ENCODE measurements at places on chromosomes 4 and X.
A peak's percentile ranks its signal among the peaks of the same experiment; 100 is the strongest.

GRCh38 chrX:32525234-32525633 lies 686.1 kb downstream of the DMD start:
- no peak for DNase-seq

DNA sequence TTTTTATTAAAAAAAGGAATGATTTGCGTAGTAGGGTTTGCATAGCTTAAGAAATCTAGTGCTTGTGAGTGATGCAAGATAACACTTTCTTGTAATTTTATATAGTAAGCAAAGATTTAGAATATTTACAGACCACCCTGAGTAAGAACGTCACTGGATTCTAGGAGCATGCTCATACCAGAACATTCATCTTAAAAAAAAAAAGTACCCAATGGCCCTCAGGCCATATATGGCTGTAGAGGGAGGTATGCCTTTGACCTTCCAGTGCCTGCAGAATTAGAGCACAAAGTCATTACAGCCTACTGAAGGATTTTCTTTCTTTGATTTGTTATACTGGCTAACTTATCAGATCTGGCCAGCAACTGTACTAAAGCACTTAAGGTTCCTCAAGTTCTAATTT lies 236.3 kb upstream of the GYPA start:
- DNase-seq: no peak

GRCh38 chr4:156538651-156539257 lies 432.8 kb downstream of the PDGFC start:
- DNase-seq: no peak

- no peak for DNase-seq
Observed at GRCh38 chr4:19936476-19936875, 315.2 kb upstream of the SLIT2 start.

GRCh38 chr4:33302321-33302720 lies 2582.2 kb downstream of the PCDH7 start:
- DNase-seq: no peak

- DNase-seq: no peak
Observed at GRCh38 chrX:115957862-115958490, 212.6 kb upstream of the AGTR2 start.

DNA sequence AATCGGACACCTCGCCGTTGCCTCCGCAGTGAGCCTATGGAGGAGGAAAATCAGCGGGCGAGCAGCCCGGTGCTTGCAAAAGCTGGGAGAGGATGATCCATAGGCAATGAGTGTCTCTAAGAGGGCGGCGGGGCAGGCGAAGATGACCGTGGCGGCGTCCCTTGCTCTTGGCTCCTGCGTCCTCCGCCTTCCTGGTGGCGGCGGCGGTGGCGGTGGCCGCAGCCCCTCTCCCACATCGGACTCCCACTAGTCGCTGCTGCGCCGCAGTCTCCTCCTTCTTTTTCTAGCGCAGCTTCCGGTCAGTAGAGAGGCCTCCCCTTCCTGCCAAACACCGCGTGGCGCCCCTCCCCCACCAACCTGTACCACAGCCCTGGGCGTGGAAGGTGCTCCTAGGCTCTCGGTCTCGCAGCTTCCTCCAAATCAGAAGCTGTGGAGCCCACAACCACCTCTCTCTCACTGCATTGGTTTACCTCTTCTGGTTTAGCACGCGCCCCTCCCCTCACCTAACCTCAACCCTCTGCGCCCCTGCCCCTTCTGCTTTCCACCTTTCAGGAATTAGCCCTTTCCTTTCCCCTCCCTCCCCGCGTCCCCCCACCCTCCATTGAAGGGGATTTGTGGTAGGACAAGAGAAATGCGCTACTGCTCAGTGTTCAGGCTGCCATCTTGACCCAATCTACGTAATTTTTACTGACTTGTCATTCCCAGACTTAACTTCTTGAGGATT lies at the start of gene SPIN3:
Gene SPIN3, minus strand, starts transcription at position 271 of the 724 bp plus-strand sequence. CDS start 594 bp downstream, outside the sequence.
- DNase-seq: peak; percentile 32

- no peak for DNase-seq
Observed at GRCh38 chr4:152221816-152222516, 313.9 kb downstream of the FBXW7 start.

DNA sequence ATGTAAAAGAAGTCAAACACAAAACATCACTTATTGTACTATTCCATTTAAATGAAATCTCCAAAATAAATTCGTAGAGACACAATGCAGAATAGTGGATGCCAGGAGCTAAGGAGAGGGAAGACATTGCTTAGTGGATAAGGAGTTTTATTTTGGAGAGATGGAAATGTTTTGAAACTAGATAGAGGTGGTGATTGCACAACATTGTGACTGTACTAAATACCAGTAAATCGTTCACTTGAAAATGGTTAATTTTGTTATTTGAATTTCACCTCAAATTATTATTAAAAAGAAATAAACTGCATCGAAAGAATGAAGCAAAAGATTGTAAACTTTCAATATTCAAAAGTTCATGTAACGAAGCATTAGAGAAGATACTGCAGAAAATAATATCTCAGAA lies 9.7 kb upstream of the ACSL4 start:
- no peak for DNase-seq

DNA sequence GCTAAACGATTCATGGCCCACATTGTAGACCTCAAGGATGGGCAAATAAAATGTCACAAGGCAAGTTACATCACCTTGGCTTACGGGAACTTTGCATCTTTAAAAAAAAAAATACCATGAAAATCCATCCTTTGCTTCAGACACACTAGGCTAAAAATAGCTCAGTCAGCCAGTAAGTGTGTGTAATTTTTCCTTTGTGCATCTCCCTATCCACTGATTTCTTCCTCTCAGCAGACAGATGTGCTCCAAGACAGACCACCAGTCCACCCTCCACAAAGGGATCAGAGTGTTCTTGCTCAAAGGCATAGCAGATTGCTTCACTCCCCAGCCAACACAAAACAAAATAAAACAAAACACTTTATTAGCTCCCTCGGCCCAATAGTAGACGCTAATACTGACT lies 14.6 kb downstream of the LDB2 start:
- no peak for DNase-seq

DNA sequence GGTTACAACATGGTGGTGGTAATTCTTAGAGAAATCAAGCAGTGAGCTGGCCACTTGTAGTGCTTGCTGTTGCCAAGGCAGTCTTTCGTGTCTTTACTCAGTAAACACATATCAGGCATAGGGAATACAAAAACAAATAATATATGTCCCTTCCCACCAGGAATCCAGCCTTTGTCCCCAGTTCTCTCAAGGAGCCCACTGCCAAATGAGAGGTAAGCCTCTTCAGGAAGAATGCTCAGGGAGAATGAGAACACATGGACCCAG lies 421 bp upstream of the PLAC1 start:
- no peak for DNase-seq
